ENCODE measurements at places on chromosomes 7 and 10.

DNA sequence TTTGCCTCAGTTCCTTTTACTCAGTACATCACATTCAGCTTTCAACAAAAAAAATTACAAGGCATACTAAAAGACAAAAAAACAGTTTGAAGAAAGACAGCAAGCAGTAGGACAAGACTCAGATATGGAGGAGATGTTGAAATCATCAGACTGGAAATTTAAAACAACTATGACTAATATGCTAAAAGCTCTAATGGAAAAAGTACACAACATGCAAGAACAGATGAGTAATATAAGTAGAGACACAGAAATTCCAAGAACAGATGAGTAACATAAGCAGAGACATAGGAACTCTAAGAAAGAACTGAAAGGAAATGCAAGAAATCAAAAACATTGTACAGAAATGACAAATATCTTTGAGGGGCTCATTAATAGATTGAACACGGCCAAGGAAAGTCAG lies 402.6 kb downstream of the NEBL start:
- no peak for DNase-seq

- no peak for DNase-seq
Observed at GRCh38 chr7:16670021-16670420, 24.0 kb downstream of the BZW2 start.

DNA sequence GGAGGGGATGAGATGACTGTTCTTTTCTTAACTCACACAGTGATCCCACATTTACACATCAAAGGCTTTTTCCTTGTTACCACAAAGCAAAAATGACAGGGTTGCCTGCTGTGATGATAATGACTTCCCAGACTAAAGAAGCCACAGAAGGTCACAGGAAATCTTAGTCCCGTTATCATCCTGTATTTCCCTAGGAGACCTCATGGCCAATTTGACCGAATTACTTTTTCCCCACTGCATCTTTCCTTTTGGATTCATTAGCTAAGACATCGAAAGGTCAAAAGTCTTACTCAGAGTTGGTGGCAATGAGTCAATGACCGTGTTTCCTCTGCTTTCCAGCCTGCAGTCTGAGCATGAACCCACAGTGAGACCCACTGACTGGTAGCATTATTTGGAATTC lies 130.1 kb upstream of the INHBA start:
- no peak for DNase-seq

GRCh38 chr7:40401406-40401805 lies 266.6 kb downstream of the SUGCT start:
- no peak for DNase-seq

DNA sequence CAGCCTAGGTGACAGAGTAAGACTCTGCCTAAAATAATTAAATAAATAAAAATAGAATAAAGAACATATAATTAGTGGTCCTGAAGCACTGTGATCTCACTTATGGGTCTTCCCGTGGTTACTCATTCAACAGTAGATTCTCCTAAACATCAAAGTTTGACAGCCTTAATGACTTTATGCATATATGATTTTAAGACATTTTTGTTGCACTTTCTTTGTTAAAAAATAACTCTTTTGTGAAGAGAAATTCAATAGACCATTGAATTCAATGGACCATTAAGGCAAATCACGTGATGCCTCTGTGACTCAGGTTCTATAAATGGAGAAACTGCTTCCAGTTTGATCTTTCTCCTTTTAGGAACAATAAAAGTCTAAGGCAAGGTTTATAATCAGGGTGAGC lies 59.6 kb downstream of the ATOH7 start:
- no peak for DNase-seq

DNA sequence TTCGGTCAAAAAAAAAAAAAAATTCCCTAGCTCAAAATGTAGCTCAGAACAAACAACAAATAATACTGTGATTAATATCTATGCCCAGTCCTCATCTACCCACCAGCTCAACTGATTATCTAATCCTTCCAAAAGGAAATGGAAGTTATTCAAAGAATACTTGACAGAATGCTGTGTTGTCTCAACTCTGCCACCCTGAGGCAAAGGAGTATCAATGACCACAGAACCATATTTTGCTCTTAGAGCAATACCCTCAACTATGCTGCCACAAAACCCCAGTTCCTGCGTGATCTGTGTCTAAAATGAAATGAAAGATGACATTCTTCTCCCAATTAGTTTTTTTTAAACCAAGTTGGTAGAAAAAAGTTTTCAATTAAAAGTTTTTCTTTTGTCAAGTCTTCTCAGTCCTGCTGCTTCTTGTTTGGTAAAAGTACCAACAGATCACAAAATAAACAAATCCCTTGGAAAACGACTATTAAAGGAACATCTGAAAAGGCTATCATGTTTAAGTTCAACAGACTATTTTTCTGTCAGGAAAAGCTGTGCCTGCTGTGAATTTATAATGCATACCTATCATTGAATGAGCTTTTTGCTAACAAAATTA lies 21.6 kb downstream of the RBM28 start:
- DNase-seq, result no peak

DNA sequence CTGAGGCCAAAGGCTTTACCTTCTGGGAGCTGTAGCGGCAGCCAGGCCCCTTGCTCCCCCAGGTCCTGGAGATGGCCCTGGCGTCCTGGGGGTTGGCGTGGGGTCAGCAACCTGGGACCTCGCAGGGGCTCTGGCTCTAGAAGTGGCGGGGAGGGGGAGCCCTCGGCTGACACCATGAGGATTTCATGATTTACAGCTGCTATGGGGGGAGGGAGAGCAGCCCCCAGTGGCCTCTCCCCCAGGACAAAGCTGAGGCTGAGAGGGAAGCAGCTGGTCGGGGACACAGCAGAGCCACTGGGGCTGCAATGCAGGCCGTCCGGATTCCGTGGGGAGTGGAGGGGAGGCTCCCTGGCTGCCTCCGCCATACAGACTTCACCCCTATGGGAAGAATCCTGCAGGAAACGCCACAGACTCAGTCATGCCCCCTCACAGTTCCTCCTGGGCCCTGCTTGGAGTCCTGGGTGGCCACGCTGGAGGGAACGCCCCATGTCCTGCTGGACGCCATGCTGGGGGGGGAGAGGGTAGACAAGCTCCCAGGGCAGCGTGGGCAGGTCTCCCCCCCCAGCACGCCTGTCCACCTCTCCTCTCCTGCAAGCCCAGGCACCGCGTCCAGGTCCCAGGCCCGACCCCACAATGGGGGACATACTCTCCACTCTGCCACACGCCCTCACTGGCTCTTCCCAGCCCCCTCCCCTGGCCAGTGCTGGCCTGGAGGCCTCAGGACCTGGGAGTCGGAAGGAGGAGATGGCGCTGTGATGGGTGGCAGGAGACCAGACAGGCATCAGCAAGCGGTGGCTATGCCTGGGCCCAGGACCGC lies 243.6 kb downstream of the ELFN1 start:
- no peak for DNase-seq

- DNase-seq, result no peak
Observed at GRCh38 chr10:62562101-62562500, 187.9 kb downstream of the ZNF365 start.

DNA sequence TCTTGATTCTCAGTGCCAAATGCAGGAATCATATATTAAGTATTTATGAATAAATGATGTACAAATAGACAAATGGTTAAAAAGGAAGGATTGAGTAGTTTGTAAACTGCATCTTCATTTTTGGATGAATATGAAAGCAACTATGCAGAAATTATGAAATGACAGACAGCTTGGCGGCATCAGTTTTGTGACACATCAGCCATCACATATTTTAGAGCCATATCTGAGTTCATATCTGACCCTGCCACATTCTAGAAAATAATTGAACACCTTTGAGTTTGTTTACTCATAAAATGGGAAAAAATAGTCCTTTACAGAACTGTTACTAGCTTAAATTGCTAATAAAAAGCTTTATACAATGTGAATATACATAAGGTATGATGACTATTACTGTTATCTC lies 448.2 kb downstream of the KIF20B start:
- no peak for DNase-seq

DNA sequence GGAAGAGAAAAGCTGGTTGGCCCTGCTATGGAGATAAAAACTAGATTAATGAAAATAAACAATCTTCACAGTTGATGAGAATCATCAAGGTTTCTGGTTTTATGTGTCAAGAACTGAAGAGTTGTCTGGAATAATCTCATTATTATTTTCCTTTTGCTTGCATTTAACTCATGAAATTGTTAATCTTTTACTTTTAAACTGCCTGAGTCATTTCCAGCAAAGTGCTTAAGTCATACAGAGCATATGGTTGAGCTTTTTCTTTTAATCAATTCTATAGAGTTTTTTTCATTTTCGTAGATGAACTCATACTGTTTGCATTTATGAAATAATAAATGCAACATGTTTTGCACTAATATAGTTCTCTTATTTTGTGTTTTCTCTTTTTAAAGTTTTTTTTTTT lies 747.9 kb downstream of the NXPH1 start:
- DNase-seq, result no peak

DNA sequence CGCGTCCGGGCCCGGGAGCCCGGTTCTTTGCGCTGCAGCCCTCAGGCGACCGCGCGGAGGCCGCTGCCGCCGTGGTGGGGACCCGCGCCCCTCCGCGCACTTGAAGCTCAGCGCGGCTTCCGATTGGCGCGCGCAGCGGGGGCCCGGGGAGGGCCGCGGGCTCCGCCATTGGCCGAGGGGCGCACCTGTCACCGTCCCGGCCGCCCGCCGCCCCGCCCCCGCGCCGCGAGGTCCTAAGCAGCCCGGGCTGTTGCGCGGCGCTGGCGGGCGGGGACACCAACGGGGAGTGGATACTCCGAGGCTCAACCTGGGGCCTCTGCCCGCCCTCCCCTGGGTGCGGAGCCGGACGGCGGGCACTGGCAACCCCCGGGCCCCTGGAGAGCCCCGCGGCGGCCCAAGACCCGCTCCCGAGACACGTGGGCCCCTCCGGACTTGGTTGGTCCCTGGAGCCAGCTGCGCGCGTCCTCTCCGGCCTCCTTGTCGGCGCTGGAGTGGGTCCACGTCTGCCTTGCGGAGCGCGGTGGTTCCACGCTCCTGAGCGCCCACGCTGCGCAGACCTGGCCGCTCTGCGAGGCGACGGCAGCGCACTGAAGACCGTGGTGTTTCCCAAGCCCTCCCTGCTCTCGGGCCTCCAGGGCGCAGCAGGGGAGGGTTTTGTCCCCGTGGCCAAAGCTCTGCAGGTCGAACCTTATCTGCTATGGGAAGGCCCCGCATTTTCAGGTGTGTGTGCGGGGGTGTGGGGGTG lies at the start of gene MNX1:
Gene MNX1, minus strand, starts transcription at position 76 of the 745 bp plus-strand sequence. CDS start 313 bp downstream, outside the sequence.
- DNase-seq, result peak; percentile 89

DNA sequence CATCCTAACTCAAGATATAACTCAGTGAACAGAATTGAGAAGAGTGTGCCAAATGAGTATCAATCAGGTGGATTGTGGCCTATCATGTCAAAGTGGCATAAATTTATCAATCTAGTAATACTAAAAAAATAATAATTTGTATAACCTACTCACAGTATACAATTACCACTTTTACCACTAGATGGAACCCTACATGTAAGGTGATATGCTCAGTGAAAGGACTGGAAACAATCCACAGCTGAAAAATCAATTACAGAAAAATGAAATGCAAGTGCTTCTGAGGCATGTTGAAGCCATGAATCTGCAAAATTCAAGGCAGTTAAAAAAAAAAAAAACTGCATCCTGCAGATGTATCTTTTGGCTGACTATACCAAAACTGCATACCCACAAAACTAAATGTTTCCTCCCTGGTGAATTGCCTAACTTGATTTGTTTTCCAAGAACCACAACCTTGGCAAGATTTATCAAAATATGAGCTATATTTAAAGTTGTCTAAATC lies 13.9 kb downstream of the ARHGAP19 start:
- DNase-seq, result peak; percentile 61

GRCh38 chr10:91677911-91678310 lies 45.0 kb upstream of the PPP1R3C start:
- DNase-seq, result no peak

DNA sequence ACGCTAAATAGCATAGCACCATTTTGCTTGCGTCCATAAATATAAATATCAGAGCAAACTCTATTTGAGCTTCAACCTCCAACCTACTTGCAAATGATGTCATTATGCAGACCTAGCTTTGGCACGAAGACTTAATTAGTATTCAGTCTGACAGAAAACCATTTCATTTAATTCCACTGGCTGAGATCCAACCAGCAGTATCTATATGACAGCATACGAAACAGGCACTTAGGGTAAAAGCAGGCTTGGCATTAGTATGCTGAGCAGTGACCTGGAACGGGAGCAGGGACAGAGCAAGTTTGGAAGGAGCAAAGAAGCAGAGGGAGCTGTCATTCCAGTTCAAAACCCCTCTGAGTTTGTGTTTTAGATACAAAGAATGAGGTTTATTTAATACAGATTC lies 312.5 kb upstream of the CHRM2 start:
- DNase-seq, result peak; percentile 73

DNA sequence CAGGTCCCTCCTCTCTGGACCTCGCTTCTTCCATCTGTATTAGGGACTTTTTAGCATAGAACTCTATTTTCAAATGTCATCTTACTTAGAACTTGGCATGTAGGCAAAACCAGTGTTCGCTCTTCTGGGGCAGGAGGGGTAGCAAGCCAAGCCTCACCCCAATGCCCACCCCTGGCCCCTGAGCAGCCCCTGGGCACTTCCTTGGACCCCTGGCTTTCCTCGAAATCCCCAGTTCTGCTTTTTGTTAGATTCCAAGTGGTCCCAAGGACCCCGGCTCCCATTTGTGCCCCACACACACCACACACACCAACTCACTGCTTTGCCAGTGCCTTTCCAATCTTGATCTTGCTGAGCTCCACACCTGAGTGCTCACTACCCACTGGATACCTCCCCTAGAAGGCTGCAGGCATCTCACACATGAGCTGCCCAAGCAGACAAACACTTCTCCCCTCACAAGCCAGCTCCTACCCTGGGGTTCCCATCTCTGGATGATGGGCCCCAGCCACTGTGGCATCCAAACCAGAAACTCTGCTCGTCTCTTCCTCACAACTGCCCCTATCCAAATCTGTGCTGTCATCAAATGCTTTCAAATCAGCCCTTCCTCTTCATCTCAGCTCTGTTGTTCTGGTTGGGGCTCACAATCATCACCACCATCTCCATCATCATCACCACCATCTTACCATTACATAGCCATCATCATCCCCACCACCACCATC lies 167.9 kb upstream of the ZMIZ1 start:
- DNase-seq, result no peak

DNA sequence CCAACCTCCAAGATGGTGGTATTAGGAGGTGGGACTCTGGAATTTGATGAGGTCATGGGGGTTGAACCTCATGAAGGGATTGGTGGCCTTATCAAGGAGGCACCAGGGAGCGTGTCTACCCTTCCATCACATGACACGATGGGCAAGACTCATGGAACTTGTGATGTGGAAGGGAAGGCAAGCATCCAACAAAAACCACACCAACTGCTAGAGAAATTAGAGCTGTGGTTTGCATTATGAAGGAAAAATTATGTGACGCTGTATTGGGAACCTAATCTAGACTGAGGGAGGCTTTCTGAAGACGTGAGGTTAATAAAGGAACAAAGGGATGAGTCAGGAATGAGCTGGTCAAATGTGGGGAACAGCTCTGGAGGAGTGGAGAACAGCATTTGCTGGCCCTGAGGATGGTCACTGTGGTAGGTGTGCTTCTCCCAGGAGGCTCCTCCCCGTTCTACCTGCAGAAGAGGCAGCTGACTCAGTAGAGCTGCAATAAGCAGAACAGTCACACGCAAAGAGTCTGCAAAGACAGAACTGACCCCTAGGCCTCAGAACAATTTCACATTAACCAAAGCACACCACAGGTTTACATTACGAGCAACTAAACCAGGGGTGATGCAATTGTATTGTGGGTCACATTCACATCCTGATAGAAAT lies 236.6 kb upstream of the GRB10 start:
- DNase-seq, result no peak
